ENCODE measurements at places on chromosomes 7 and 10.

DNA sequence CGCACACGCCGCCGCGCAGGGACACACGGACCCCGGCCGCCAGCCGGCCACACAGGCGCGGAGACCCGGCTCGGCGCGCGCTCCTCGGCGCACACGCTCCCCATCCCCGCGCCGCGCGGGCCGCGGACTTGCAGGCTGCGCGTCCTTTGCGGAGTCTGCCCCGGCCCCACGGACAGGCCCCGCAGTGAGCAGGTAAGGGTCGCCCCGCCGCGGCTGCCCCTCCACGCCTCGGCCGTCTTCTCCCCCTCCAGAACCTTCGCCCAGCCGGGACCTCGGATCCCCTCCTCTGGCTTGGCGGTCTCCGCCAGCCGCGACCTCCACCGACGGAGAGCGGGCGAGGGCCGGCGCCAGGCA lies 356 bp downstream of the ADCYAP1R1 start:
- DNase-seq: no peak

GRCh38 chr7:124800386-124800785 lies 34.8 kb upstream of the GPR37 start:
- DNase-seq: no peak

- DNase-seq: no peak
Measured at GRCh38 chr10:87846023-87846422, 17.3 kb downstream of the KLLN start.

- DNase-seq: peak; percentile 17
Measured at GRCh38 chr7:75924889-75925288, 9.9 kb downstream of the POR start.

- DNase-seq: no peak
Measured at GRCh38 chr7:1666317-1666822, 3.7 kb upstream of the ELFN1 start.

DNA sequence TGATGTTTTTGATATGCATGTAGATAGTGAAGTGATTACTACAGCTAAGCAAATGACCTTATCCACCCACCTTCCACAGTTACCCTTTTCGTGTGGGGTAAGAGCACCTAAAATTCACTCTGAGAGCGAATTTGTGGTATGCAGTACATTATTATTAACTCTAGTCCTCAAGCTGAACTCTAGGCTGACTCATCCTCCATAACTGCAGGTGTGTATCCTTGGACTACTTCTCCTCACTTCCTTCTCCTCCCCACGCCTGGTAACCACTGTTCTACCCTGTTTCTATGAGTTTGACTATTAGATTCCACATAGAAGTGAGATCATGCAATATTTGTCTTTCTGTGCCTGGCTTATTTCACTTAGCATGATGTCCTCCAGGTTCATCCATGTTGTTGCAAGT lies 484.6 kb downstream of the GATA3 start:
- DNase-seq: no peak

GRCh38 chr7:104024632-104025031 lies 35.2 kb upstream of the RELN start:
- DNase-seq: no peak

DNA sequence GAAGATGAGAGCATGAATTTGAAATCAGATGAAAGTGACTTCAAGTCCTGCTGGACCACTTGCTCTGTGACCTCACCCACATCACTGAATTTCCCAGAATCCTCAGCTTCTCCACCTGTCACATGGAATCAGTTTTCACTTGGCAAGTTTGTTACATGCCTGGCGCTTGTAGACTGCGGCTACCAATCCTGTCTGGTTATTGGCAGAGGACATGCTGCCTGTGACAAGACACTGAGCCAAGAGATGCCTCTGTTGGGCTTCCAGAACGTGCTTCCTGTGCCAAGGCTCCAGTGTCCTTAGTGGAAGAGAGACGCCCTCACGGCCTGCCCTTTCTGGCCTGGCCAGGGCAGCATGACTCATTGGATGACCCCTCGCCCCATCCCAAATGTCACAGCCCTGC lies 4.4 kb upstream of the MYL10 start:
- no peak for DNase-seq

- DNase-seq: no peak
Measured at GRCh38 chr7:127996253-127997071, 34.8 kb downstream of the LRRC4 start.

GRCh38 chr10:5659702-5660528 lies 6.5 kb downstream of the ASB13 start:
- DNase-seq: no peak

- DNase-seq: no peak
Measured at GRCh38 chr7:11327633-11328032, 354.0 kb downstream of the PHF14 start.

- DNase-seq: no peak
Measured at GRCh38 chr10:21166557-21167287, 269.6 kb upstream of the NEBL start.

DNA sequence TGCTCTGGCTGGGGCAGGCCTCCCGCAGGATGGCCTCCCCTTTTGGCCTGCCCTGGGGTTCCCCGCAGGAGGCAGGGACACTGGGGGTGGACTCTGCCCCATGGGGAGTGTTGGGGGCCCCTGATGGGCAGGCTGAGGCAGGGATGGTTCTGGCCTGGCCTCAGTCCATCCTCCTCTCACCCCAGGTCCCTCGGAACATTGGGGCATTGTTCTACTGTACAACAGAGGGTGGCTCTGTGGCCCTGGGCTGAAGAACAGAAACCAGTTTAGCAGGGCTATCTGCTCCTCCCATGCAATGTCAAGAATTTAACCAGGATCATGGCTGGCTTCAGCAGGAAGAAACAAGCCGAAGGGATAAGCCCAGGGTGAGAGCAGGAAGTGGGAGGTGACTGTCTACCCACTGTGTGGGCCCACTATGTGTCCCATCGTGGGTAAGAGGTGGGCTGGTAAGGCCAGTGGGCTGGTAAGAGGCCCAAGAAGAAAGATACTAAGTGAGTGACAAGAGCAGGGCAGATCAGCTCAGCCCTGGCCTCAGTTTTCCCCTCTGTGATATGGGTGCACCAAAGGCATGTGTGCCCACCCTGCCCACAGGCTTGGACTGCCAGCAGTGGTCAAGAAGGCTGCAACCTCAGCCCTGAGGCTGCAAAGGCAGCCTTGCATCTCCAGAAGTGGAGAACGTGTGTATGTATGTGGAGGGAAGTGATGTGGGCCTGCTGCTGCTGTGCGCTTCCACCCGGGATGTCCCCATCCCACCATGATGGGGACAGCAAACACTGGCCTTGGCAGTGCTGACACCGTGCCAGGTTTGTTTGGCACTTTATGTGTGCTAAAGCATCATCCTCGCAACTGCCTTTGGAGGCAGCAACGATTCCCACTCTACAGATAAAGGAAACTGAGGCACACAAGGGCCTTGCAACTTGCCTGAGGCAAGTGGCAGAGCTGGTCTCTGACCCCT lies 138.9 kb downstream of the SH3PXD2A start:
- DNase-seq: peak; percentile 89

DNA sequence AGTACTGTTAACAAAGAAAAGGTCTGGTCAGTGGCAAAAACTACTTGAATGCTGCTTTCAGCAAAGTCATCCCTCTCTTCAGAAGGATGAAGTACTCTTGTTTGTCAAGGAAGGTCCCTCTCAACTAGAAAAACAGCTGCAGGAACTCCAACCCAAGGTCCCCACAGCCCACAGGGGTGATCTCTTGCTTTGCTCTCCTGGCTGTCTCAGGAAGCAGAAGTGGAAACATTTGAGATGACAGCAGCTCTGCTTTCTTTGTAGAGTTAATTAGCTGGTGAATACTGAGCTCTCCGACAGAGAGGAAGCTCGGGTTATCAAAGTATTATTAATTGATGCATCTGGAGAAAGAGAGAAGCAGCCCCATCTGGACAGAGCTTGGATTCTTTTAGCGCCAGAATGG lies 25.4 kb upstream of the LRGUK start:
- no peak for DNase-seq

GRCh38 chr7:14888962-14889361 lies 13.6 kb downstream of the DGKB start:
- DNase-seq: no peak

DNA sequence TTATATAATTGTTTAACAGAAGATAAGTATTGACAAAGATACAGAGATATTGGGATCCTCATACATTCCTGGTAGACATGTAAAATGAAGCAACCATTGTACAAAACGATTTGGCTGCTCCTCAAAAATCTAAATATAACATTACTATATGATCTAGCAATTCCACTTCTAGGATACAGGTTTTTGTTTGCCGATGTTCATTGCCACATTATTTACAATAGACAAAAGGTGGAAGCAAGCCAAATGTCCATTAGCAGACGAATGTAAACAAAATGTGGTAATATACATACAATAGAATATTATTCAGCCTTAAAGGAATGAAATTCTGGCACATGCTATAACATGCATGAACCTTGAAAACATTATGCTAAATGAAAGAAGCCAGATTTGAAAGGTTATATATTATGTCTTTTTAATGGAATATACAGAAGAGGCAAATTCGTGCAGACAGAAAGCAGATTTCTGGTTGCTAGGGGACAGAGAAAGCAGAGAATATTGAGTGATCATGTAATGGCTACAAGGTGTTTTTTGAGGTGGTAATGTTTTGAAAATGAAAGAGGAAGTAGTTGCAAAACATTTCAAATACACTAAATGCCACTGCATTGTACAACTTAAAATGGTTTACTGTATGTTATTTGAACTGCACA lies 44.9 kb downstream of the POLR1F start:
- DNase-seq: no peak

DNA sequence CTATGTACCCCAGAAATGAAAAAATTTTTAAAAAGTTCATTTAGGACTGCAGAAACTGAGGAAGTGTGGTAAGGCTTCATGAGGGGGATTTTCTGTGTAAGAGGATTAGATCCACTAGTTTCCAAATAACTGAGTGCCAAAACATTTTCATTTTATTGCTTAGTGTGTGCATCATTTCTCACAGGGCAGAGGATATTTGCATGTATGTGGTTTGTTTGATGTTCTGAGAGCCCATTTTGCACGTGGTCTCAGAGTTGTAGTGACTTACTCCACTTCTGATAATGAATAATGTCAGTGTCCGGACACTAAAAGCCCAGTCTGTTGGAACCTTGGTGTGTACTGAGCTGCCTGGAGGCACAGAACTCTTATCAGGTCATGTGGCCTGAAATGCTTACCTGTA lies 299.9 kb downstream of the AUTS2 start:
- no peak for DNase-seq

- no peak for DNase-seq
Measured at GRCh38 chr7:134073276-134073675, 53.9 kb upstream of the LRGUK start.

DNA sequence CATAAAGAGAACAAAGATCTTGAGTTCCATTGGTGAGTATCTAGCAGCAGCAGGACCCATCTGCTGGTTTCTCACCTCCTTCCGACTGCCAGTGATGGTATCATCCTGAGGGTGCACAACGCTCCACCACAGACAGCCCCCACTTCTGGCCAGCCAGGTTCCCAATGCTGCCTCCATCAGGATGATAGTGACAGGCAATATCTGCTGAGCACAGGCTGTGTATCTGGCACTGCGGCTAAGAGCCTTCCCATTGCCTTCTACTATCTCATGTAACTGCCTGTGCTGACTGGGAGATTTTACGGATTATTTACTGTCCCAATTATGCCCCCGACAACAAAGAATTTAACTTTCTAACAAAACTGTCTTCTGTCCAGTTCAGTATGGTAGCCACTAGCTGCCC lies 352.4 kb upstream of the AOAH start:
- no peak for DNase-seq

DNA sequence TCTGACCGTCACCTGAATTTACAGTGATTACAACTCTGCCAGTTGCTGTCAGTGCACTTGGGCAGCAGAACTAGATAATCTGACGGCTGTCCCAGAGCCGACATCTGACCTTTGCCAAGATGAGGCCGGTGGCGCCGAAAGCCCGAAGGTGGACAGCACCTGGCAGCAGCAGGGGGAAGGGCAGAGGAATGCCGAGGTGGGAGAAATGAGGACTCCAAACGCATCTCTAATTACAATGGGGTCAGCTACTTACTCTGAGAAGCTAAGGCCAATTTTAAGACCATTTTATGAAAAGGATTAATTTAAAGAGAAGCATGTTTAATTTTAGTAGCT lies 33.8 kb downstream of the TRIM8 start:
- DNase-seq: no peak

- DNase-seq: no peak
Measured at GRCh38 chr7:108245523-108246226, 115.5 kb upstream of the LAMB4 start.

DNA sequence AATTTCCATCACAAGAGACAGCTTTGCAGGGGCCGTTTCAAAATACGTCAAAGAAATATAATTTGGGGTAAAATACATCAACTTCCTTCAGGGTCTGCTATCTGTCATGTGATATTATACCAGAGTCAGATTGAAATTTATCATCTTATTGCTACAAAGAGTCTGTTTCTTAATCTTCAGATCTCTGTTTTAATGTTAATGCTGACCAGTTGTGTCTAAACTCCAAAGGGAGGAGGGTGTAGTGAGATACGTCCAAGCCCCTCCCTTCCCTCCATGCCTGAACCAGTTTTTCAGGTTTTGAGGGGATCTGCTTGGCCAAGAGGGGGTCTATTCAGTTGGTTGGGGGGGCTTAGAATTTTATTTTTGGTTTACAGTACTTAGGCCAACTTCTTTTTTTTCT lies 891.6 kb downstream of the GRM8 start:
- DNase-seq: no peak

DNA sequence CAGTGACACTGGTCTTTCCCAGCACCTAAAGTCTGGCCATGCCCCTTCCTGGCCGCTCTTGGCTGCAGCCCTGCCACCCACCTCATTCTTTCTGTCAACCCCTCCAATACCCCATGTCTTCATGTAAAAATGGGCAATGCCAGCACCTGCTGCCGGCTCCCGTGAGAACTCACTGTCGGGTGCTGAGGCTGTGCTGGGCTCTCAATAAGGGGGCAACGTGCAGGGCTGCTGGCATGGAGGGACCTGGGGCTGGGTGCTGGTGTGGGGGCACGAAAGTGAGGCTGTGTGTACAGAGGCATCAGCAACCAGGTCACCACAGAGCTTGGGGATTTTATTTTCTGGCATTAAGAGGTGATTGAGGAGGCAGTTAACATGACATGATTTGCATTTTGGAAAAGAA lies 65.3 kb downstream of the ALOX5 start:
- DNase-seq: no peak

DNA sequence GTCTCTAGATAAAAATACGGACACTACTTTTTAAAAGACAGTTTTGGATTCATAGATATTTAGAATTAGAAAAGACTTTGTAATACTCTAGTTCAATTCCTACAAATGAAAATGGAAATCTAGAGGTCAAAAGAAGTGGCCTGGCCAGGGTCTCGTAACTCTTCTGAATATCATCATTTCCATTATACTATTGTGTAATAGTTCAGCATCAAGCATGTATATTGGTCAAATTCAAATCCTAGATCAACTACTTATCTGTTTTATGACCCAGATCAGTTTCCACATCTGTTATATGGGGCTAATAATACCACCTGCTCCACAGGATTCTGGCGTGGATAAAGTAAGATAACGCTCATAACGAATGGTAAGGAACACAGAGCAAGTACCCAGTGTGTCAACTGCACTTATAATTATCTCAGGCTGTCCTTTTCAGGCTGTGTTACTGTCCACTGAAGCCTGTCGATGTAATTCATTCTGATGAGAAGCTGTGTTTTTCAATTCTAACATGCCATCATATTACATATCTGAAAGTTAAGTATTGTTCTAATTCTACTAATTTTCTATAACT lies 54.3 kb downstream of the ARHGAP21 start:
- DNase-seq: no peak
